Mucosa of gallbladder (tissue), 1 donor: ENCODE measurements at places on chromosomes 1 and 21. TPM values are rescaled to one million over a fixed set of nuclear protein-coding genes. Genes with fewer than 3 reads are reported as not detected.

The CFHR3 gene
- total RNA-seq = 0.49 TPM

The RGSL1 gene
- not detected for total RNA-seq

The RPS6KC1 gene
- total RNA-seq = 16.1 TPM

The SRGAP2B gene
- 28.1 TPM for total RNA-seq

The OR6N1 gene
- total RNA-seq = not detected

The S100B gene
- total RNA-seq = 7.5 TPM

The ATAD3C gene
- total RNA-seq = 7.0 TPM

The NTRK1 gene
- total RNA-seq = 3.3 TPM
